NCI-H1930 (cell line): ENCODE measurements at places on chromosomes 5 and 9.

DNA sequence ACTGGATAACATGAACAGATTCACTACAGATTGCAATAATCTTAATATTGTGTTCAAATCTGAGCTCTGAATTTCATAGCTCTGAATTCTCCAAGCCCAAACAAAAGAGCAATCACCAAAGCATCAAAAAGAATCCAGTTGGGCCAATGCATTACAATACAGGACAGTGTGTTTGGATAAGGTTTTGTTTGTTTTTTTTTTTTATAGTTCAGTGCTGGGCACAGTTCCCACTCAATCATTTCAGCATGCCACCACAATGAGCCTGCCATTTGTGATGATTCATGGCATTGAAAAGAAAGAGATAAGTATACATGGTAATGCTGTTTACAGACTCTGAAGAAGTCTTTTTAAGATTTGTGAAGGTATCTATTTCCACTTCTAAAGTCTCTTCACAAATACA is 1.7 kb upstream of the HTR1A start:
- DNase-seq, result no peak

DNA sequence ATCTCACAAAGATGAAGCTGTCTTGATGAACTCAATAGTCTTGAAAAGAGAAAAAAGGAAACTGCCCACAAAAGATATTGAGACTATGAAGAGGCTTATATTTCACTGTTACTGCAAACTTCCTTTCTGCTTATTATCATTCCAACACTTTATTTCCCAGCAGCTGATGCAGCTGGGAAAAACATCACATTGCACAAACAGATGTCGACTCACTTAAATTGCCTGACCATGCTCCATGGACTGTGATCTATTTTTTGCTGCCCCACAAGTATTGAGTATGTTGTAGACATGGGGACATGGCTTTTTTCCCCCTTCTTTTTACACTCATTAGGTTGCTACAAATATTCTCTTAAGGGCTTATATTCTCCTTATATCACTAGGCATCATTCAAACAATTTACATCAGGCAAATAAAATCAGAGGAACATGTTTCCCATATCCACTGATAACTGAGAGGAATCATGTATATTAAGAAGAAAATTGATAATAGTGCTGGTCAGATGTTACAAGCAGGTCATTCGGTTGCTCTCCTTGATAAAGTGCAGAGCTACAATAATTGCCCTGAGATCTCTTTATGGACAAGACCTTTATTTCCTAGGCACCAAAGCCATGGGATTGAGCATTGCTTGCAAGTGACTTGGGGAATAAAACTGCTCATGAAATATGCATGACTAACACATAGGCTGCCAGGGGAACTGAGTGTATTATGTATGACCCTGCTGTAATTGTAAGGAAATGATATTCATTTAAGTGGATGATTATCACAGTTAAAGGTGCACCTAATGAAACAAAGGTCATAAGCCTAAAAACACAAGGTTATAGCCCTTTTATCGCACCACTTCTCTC is 509.9 kb downstream of the ZNF608 start:
- DNase-seq, result no peak

- DNase-seq, result no peak
These were observed 275 bp downstream of the AHRR start for GRCh38 chr5:321726-322251.

- no peak for DNase-seq
These were observed 11.8 kb downstream of the ITGA1 start for GRCh38 chr5:52799358-52799982.

GRCh38 chr5:136016945-136017530 is 11.8 kb upstream of the TGFBI start:
- no peak for DNase-seq

DNA sequence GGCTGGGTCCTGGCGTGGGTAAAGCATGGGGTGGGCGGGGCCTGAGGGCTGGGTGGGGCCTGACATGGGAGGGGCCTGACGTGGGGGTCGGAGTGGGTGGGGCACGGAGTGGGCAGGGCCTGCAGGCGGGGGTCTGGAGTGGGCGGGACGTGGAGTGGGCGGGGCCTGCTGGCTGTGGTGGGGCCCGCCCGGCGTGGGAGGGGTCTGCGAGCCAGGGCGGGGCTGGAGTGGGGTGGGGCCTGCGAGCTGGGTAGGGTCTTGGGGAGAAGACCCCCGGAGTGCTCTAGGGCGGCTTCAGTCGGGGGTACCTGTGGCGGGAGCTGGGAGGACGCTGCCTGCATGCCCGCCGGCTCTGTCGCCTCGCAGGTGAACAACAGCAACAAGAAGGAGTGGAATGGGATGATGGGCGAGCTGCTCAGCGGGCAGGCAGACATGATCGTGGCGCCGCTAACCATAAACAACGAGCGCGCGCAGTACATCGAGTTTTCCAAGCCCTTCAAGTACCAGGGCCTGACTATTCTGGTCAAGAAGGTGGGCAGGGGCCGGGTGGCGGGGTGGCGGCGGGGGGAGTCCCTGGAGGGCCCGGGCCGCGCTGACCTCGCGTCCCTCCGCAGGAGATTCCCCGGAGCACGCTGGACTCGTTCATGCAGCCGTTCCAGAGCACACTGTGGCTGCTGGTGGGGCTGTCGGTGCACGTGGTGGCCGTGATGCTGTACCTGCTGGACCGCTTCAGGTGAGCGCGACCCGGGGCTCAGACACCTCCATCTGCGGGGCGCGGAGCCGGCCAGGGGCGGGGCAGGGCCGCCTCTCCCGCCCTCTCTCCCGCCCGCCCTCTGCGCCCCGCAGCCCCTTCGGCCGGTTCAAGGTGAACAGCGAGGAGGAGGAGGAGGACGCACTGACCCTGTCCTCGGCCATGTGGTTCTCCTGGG is 8.0 kb downstream of the LRRC26 start:
- DNase-seq, result no peak

DNA sequence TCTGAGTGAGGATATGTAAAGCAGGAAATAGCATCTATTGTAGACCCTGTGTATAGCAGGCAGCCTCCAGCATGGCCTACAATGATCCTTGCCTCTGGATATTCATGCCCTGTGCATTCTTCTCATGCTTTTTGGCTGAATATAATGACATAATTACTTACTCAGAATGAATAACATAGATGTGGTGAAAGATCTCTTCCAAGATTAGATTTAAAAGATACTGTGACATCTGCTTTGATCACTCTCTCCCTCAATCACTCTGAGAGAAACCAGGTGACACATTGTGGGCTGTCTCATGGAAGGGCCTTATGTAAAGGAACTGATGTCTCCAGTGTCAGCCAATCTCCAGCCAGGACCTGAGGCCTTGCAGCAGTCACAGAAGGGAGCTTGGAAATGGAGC is 376.7 kb downstream of the DNAH5 start:
- no peak for DNase-seq

- DNase-seq, result no peak
These were observed 194.7 kb downstream of the GLIS3 start for GRCh38 chr9:4105183-4105582.

DNA sequence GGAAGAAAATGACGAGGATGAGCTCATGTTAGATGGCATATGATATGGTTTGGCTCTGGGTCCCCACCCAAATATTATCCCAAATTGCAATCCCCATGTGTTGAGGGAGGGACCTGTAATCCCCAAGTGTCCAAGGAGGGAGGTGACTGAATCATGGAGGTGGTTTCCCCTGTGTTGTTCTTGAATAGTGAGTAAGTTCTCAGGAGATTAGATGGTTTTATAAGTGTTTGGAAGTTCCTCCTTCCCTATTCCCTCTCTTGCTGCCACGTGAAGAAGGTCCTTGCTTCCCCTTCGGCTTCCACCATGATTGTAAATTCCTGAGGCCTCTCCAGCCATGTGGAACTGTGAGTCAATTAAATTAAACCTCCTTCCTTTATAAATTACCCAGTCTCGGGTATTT is 10.1 kb downstream of the EDIL3 start:
- DNase-seq, result no peak

- DNase-seq, result no peak
These were observed 11.8 kb upstream of the CXXC5 start for GRCh38 chr5:139636207-139636792.

- DNase-seq, result no peak
These were observed 26.2 kb downstream of the CEMIP2 start for GRCh38 chr9:71741926-71742648.

- DNase-seq, result no peak
These were observed 336.1 kb downstream of the DRD1 start for GRCh38 chr5:175107865-175108264.

DNA sequence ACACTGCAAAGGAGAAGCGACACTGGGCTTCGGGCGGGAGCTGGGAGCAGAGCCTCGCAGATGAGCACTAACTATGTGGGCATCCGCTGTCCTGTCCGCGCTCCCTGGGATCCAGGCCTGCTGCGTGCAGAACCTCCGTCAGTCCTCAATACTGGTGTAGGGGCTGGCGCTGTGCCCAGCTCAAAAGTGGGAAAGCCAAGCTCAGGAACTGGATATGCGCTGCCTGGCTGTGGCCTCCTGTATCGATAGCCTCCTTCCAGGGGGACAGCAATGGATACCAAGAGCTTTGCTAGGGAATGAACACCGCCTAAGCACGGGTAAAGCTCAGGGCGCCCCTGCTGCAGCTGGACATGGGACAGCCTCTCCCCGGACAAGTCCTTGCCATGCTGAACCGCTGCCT is 270.4 kb downstream of the NSG2 start:
- no peak for DNase-seq

GRCh38 chr5:135697251-135697958 is 118.6 kb upstream of the CXCL14 start:
- no peak for DNase-seq
